Pancreas (tissue), 10 donors: ENCODE measurements at places on chromosomes 1 and 21. TPM values are rescaled to one million over a fixed set of nuclear protein-coding genes. Genes with fewer than 3 reads are reported as not detected.
A peak's percentile ranks its signal among the peaks of the same experiment; 100 is the strongest.

GRCh38 chr1:35715568-35716002, 3.1 kb downstream of the C1orf216 start:
- DNase-seq = peak; percentile 56

FRRS1 gene
- total RNA-seq = 7.3 TPM

GBP6 gene
- not detected for total RNA-seq

DNAJC6 gene
- 1.3 TPM for total RNA-seq

DNA sequence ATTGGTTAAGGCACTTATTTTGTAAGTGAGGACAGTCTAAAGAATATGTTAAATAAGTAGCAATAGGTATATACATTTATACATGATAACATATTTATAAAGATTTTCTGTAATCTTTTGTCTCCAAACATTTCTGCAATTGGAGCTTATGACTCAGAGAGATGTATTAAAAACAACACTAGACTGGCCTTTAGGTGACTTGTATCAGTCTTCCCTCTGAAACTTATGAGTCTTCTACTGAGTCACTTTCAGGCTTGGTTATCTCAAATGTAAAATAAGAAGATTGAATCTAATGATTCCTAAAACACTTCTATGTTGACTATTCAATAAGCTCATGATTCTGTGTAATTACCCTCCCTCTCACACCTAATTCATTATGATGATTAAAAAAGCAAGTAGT, 672.6 kb upstream of the NEGR1 start:
- no peak for DNase-seq

GRCh38 chr1:202861420-202862132, 27.4 kb downstream of the RABIF start:
- peak; percentile 94 for DNase-seq

GRCh38 chr1:154912755-154913154, 23.8 kb downstream of the PMVK start:
- DNase-seq = no peak

FOXO6 gene
- total RNA-seq = 1.3 TPM

DNA sequence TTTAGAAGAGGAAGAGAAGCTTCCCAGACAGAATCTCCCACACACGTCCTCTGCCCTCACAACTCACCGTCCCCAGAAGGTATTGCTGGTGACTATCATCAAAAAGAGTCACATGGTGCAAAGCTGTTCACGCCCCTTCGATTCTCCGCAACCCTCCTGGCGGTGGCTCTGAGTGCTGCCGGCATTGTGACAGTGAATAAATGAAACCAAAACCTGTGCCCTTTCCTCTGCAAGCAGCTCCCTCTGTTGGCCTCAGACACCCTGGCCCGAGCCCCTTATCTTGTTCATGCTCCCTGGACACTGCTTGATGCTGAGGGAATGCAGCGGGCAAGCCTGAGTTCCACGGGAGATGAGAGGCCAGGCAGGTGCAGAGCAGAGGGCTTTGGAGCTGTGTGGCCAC, 510.3 kb downstream of the NPHP4 start:
- no peak for DNase-seq

DNA sequence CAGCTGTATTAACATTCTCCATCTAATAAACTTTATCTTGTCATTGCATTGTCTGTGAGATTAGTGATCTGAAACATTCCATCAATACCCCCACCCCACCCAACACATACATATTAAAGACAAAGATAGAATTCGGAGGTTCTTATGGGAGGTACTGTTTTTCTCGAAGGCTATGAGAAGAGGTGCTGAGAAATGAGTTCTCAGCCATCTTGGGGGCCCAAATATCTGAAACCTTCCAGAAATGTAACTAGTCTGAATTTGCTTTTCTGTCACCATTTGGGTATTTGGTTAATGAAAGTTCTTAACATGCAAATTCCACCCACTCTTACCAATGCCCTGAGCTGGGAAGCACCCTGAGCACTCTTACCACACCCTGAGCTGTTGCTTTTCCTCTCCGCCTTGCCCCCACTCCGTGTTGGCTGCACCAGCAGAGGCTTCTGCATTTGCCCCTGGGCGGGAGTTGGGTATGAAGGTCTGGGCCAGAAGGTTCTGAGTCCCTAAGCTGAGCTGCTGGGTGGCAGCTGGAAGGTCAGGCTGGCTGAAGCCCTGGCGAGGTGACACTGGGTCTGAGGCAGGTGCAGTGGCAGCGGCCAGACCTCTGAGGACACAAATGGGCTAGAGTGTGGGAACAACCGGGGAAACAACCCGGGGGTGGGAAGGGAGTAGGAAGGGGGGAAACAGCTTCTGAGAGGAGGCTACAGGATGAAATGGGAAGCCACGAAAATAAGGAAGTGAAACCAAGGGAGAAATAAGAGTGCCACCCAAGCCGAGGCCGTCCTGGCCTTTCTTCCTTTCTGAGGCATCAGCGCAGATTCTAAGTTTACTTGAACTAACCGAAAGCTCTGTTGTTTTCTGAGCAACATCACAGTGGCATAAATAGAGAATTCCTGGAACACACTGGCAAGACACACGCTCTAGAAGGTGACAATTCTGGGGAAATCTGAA, 26.3 kb upstream of the IER5 start:
- no peak for DNase-seq

APCS gene
- total RNA-seq = 7.1 TPM

DNA sequence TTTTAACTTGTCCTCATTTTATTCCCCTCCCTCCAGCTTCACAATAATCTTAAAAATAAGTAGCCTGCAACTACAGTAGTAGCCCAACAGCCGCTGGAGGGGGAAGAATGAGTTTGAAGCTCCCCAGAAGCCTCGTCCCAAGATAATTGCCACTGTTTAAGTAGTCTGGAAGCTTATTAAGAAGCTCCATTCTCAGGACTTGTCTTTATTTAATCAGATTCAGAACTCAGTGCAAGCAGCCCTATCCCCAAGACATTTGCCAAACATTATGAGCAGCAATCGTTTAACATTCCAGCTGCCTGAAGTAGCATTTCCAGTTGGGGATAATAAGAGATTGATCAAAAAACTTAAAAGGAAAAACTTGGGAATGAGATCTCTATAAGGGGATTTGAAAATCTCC, 106.0 kb downstream of the URB2 start:
- no peak for DNase-seq

DNA sequence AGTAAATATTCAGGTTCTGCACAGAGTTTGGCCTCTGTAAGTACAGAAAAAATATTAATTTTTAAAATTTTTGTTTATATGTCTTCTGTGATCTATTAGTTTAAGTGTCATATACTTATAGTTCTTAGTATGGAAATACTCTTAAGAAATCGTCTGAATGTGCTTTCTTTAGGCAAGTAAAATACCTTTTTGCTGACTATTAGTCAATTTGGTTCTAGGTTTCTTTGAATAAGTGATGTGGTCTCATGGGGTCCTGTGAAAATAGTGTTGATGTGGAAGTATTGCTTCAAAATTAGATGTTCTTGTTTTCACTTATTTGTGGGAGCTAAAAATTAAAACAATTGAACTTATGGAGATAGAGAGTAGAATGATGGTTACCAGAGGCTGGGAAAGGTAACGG, 23.9 kb downstream of the MIGA1 start:
- DNase-seq = no peak

GRCh38 chr1:74343216-74343615, 108.0 kb downstream of the TNNI3K start:
- no peak for DNase-seq

DNA sequence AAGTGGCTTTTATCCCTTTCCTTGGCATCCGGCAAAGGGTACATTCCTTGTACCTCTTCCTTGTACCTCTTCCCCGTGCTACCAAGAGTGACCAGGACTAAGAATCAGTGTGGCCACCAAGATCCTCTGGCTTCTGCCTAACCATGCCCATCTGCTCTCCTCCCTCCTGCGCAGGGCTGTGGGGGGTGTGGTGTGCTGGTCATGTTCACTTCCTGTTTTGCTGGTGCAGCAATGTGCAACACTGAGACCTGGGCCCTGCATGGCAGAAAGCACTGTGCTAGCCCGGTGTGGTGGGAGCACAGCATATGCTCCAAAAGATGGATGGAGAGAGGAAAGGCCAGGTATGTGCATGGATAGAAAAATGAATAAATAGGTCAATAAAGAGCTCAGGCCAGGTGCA, 33.3 kb upstream of the TENT5C start:
- DNase-seq = no peak

- DNase-seq = no peak
Measured at GRCh38 chr1:19468397-19468956, 16.9 kb downstream of the CAPZB start.

- DNase-seq = no peak
Measured at GRCh38 chr1:91402023-91402422, 2.6 kb downstream of the HFM1 start.

EXOSC10 gene
- total RNA-seq = 23.3 TPM

CPLANE2 gene
- total RNA-seq = 3.9 TPM

MTF2 gene
- 16.2 TPM for total RNA-seq

- no peak for DNase-seq
Measured at GRCh38 chr1:200979574-200980451, 43.7 kb downstream of the KIF21B start.

DNA sequence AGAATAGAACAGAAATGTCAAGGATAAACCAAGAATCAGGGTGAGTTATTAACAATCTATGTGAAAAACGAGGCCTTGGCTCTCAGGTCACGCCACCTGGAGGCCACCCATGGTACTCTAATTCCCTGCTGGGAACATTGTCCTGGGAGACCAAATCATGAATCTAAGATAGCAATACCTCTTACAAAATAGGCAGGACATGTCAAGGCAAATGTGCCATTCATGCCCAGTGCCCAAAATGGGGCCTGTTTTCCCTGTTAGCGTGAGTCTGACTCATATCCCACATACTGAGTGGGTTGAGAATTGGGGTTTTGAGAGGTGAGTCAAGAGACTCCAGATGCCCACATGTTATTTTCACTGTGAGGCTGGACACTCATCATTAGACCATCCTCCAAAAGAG, 380.8 kb downstream of the HHIPL2 start:
- DNase-seq = peak; percentile 60

- DNase-seq = no peak
Measured at GRCh38 chr21:39180429-39181019, 2.7 kb downstream of the PSMG1 start.

CEP350 gene
- total RNA-seq = 22.0 TPM

DNA sequence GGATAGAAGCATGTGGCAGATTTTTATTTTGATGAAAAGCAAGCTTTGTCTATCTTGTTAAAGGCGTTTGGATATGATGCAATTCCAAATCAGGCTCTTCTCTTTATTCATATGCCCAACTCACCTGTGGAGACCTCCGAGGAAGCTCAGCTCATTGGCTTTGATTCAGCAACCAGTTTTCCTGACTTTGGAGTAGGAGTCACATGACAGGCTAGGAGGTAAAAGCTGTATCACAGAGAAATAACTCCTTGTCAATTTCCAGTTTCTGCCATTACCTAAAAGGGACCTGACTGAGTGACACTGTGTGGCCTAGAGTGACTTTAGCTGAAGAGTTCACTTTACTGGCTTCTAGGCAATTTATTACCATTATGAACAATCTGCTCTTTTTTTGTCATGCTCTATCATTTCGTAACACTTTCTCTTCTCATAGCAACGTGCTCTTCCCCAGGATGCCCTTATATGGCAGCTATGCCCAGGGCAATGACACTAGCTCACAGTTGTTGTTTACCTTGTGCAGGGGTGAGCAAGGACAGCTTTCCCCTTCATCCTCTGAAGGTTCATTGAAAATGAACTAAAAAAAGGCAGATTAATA, 107.2 kb downstream of the KCNK1 start:
- no peak for DNase-seq

KIAA1614 gene
- 1.7 TPM for total RNA-seq

- DNase-seq = no peak
Measured at GRCh38 chr1:62869217-62869754, 85.4 kb downstream of the ATG4C start.

S100A5 gene
- not detected for total RNA-seq

GRCh38 chr1:183319051-183319450, 99.1 kb downstream of the NMNAT2 start:
- DNase-seq = no peak

DNA sequence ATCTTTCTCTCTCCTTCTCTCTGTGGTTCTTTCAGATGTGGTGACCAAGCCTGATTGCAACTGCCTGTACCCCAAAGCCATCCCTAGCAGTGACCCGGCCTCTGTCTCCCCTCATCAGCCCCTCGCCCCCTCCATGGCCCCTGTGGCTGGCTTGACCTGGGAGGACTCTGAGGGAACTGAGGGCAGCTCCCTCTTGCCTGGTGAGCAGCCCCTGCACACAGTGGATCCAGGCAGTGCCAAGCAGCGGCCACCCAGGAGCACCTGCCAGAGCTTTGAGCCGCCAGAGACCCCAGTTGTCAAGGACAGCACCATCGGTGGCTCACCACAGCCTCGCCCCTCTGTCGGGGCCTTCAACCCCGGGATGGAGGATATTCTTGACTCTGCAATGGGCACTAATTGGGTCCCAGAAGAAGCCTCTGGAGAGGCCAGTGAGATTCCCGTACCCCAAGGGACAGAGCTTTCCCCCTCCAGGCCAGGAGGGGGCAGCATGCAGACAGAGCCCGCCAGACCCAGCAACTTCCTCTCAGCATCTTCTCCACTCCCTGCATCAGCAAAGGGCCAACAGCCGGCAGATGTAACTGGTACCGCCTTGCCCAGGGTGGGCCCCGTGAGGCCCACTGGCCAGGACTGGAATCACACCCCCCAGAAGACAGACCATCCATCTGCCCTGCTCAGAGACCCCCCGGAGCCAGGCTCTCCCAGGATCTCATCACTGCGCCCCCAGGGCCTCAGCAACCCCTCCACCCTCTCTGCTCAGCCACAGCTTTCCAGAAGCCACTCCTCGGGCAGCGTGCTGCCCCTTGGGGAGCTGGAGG, 12.7 kb downstream of the CSF1 start:
- DNase-seq = no peak

DNA sequence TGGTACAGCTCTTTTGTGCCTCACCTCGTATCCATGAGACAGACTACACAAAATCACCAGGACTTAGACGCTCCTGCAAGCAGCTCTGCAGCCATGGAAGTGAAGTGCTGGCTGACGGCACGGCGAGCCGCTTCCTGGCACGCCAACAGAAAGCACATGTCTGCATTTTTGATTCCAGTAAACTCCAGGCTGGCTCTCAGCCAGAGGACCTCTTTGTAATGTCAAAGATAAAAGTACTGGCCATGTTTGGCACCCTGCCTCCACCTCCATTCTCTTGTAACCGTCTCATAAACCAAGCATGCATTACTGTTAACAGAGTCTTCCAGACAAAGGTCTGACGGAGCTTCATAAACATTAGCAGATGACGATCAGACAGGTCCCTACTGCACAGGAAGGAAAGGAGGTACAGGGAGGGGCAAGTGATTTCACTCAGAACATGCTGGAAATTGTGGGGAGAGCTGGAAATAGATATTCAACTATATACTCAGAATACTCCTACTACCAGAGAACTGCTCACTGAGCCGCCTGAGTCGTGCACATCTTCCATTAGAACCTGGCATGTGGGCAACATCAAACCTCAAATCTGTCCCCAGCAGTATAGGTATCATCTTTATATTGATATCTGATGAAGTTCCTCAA, 632.0 kb downstream of the SMYD3 start:
- DNase-seq = peak; percentile 49

ABCA4 gene
- not detected for total RNA-seq
